Activated naive CD4-positive, alpha-beta T cell treated with Interleukin-2 at 50 U/mL for 16 hours (primary cell): ENCODE measurements at places on chromosomes 6 and 20.

DNA sequence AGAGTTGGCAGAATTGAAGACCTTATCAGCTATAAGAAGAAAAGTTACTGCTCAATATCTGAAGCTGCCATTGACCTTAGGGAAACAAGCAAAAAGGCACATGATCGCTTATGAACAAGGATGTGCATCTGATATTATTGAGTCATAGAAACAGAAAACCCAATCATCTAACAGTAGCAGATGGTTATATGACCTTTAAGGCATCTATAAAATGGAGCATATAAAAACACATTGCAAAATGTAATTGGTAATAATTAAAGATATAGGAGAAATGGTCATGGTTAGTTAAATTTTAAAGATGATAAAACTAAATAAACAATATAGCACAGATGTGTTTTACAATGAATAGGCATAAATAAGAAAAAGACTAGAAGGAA is 260.1 kb upstream of the TAB2 start:
- no peak for DNase-seq

DNA sequence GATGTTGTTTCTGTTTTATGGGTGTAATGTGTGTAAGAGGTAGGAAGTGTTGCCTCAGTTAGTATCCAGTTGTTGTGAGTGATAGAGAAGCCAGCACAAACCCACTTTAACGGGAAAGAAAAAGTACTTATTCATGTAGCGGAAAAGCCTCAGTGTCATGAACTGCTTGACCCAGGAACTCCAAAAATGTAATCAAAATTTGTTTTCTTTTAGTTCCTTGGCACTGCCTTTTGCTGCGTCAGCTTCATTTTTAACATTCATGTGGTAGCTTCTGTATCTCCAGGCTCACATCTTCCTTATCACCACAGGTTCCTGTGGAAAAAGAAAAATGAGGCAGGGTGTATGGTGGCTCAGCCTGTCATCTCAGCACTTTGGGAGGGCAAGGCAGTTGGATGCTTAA is 46.4 kb upstream of the CCDC28A start:
- no peak for DNase-seq

GRCh38 chr6:119891644-119892043 is 542.1 kb upstream of the MAN1A1 start:
- no peak for DNase-seq

DNA sequence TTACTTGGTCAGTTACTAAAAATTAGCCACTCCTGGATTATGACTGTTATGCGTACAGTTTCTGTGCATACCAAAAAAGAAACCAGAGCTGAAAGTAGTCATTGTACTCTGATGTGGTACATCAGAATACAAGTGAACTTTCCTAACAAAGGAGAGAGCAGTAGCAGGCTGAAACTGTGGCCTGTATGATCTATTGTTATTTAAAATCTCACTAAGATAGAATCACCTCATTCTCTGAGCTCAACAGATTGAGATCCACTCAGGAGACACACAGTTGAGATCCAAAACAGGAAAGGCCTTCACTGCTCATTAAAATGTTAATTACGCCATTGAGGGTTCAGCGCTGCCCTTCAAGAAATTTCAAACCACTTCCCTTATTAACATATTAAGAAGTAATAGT is 576.4 kb downstream of the LMBRD1 start:
- DNase-seq, result no peak
